ENCODE measurements at places on chromosomes 1 and 21.

DNA sequence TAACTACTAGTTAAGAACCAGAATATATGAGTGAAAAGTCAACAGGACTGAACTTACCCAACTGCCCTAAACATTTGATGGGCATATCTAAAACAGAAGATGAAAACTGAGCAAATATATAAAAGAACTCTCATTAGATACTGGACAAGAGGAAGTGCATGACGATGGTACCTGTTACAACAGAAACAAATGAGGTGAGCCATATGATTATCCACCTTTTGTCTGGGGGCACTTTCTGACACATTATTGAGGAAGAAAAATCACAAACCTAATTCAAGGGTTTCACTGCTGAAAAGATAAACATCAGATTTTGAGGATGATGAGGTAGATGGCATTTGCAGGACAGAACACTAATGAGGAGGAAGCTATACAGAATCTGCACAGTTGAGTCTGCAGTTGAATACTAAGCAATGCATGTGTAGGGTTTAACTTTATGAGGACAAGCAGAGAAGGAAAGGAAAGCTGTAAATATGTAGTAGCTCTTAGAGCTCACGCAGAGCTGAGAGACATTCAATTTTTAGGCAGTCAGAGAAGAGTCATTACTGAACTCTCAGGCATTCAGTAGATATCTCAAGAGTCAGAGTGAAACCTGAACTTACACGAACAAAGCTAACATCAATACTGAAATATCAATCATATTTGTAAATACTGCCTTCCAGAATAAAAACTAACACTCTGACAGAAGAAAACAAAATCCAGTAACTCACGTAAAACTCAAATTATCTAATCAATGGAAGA is 262.1 kb downstream of the AKT3 start:
- no peak for DNase-seq

- DNase-seq, result no peak
Observed at GRCh38 chr1:62722796-62723195, 34.6 kb upstream of the DOCK7 start.

DNA sequence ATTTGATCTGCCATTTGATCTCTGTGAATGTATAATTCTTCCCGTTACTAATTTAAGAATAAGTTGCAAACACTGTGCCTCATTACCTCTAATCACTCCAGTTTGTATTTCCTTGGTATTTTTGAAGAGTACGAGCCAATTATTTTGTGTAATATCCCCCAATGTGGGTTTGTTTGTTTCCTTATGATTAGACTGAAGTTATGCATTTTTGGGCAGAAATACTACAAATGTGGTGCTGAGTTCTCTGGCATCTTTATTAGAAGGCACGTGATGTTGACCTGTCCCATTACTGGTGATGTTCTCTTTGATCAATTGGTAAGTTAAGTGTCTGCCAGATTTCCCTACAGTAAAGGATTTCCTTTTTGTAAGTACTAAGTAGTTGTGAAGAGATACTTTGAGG is 10.3 kb downstream of the MIXL1 start:
- no peak for DNase-seq

DNA sequence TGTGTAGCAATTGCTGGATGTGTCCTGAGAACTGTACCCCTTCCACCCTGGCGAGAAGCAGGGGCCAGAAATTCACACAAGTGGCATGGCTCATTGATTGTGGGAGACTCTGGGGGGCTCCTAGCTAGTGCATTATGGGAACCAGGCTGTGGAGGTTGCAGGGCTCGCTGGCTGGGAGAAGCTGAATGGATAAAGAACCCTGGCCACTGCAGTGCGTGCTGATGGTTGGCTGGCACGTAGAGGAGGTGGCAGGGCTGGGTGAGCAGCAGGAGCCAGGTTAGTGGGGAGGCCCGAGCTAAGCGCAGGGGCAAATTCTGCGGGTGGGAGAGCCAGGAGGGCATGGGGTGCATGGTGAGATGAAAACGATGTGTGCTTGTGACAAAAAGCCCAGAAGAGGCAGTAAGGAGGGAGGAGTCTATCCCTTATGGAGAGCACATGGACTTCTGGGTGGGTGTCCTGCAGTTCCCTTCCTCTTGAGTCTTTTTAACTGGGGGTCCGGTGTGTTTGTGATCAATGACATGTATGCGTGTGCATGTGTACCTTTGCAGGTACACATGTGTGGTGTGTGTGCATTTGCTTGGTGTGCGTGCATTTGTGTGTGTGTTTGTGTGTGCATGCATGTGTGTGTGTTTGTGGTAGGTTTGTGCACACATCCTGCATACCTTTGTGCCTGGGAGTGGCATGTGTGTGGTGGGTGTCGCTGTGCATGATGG is 3.6 kb downstream of the GUK1 start:
- DNase-seq, result no peak

DNA sequence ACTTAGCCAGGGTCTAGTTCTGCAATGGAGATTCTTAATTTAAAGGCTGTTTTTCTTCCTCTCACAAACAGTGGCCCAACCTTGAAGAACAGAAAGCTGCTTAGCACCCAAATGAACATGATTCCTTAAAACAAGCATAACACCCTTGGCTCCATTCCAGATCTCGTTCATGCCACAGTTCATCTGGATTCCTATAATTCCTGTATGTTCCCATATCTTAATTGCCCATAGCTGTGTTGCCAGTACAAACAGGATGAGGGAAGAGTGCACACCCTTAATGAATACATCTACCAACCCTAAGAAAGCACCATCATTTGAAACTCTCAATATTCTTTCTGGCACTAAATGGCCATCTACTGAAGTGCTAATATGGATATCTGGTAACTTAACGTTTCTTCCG is 45.5 kb downstream of the TGFB2 start:
- DNase-seq, result peak; percentile 55
